ENCODE measurements at places on chromosomes 11 and 22.

- DNase-seq, result no peak
These were observed 24.6 kb upstream of the CARD18 start for GRCh38 chr11:105164208-105164607.

GRCh38 chr11:72851726-72852125, 37.5 kb downstream of the ATG16L2 start:
- DNase-seq, result no peak

- DNase-seq, result no peak
These were observed 22.3 kb upstream of the GUCY1A2 start for GRCh38 chr11:107040433-107041087.

GRCh38 chr11:28697920-28698827, 590.0 kb downstream of the METTL15 start:
- DNase-seq, result no peak

DNA sequence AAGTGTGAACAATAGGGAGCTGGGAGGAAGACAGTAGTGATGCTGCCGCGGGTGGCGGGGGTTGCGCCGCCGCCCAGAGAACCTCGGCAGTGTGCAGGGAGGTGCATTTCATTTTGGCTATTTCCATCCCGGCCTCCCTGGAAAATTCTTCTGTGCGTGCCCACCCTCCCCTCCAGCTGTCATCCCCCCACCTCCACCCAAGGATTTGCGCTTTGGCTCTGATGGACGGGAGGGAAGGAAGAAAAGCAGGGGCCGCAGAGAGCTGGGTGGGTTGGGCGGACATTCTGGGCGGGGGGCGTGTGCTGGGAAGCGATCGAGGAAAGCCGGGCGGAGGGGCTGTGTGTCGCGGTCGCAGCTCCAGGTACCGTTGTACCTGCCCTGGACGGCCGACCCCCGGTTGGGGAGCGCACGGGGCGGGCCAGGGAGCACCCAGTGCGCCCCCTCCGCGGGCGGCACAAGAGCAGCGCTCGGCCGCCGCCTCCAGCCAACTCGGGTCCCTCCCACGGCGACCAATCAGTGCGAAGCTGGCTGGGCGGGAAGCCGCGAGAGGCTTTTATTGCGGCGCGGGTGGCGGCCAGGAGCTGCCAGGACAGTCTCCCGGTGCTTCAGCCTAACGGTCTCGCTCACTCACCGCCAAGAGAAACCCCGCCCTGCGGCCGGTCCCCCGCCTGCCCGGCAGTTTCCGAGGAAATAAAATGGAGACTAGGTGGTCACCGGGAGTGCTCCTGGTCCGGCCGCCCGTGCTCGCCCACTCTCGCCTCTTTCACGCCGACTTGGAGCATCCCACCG, 1.6 kb downstream of the NCAM1 start:
- no peak for DNase-seq

DNA sequence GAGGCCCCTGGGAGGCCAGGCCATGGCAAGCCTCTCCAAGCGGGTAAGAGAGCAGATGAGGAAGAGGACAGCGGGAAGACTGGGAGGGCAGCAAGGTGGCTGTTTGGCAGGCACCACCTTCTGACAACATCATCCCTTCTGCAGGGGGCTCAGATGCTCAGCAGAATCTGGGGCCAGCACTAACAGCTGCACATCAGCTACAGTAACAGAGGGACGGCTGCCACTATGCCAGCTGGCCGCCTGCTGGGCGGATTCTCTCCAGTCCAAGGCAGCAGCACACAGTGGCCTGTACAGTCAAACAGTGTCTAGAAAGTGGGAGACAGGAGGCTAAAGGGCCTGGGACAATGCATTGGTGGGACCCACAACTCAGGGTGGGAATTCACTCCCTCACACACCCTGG, 10.7 kb upstream of the TXN2 start:
- no peak for DNase-seq

All from naive B cell (primary cell).